ENCODE measurements at places on chromosomes 3 and 15.

DNA sequence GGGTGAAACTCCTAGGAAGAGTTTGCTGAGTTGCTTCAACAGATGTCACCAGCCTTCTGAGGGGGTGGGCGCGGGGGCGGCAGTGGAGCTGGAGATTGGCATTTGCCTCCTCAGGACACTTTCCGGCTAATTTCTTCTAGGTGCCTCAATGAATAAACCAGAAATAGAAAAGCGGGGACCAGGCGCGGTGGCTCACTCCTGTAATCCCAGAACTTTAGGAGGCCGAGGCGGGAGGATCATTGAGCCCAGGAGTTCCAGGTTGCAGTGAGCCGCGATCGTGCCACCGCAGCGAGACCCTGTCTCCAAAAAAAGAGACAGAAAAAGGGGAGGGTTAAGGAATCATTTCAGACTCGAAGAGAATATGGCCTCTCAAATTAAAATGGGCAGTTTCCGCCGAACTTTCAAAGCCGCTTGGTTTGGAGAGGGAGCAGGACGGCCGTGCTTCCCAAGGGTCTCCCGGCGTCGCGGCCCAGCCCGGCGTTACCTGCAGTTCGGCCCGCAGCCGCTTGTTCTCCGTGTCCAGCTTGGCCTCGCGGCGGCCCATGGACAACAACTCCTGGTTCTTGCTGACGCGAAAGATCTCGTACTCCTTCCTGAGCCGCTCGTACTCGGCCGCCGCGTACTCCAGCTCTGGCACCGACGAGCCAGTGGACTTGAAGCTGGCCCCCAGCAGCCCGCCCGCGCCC is 587 bp downstream of the NPHP3 start:
- no peak for DNase-seq

DNA sequence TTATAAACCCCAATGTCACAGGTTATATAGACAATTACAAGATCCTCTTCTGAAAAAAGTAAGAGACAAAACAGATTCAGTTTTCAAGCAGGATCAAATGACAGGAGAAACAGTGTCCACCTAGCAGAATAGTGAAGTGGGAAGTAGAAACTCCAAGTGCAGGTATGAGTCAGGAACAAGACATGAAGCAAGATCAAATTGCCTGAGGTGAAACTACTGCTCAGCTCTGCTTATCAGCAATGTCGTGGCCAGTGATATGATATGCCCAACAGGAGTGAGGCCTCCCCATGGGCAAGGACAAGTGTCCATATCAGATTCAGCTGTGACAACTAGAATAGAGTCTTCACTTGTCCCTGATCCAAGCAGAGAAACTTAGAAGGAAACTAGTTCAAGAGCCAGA is 100.0 kb downstream of the ZMAT3 start:
- no peak for DNase-seq

GRCh38 chr3:144162042-144162441 is 190.4 kb downstream of the DIPK2A start:
- DNase-seq = no peak

- no peak for DNase-seq
Observed at GRCh38 chr3:87792534-87793336, 266.1 kb downstream of the CGGBP1 start.

- no peak for DNase-seq
Observed at GRCh38 chr15:79164465-79164864, 73.9 kb upstream of the RASGRF1 start.

Data from amygdala (tissue), 56 donors.